ENCODE measurements at places on chromosomes 5 and 9. TPM values are rescaled to one million over a fixed set of nuclear protein-coding genes. Genes with fewer than 3 reads are reported as not detected.

UGT3A2 gene
- 0.53 TPM for total RNA-seq

DRD1 gene
- total RNA-seq, result not detected

FREM1 gene
- total RNA-seq, result 11.4 TPM

CCNJL gene
- 23.1 TPM for total RNA-seq

SLC46A2 gene
- total RNA-seq, result not detected

ZNF483 gene
- total RNA-seq, result 20.3 TPM

LRSAM1 gene
- 28.5 TPM for total RNA-seq

PCDHB7 gene
- 1.1 TPM for total RNA-seq

LTC4S gene
- 5.5 TPM for total RNA-seq

GPR150 gene
- not detected for total RNA-seq

MROH2B gene
- not detected for total RNA-seq

AQP3 gene
- 6.9 TPM for total RNA-seq
